Large intestine (tissue), 12 donors: ENCODE measurements at places on chromosomes 16 and 17. TPM values are rescaled to one million over a fixed set of nuclear protein-coding genes. Genes with fewer than 3 reads are reported as not detected.
A peak's percentile ranks its signal among the peaks of the same experiment; 100 is the strongest.

GRCh38 chr17:81084680-81085419 lies 49.9 kb downstream of the BAIAP2 start:
- no peak for DNase-seq

DNA sequence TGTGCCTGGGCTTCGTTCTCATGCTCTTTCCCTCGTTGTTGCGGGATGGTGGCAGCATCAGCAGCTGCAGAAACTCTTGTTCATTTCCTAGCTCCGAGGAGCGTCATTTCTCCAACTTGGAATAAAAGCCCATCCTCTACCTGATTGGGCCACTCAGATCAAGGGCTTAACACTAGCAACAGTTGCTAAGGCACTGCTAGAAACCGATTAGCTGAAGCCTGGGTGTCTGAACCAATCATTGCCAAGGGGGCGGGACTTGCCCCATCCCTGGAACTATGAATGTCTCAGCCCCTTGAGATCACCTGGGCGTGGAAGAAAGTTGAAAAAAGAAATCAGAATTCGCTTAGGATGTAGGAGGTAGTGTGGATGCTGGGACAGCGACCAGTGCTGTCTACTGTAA lies 145.3 kb downstream of the FOXL1 start:
- no peak for DNase-seq

GRCh38 chr16:1414532-1415260 lies at the start of gene UNKL:
UNKL (minus strand) TSS chr16:1414704; CDS start chr16:1414691, 13 bp downstream.
- peak; percentile 66 for DNase-seq

- no peak for DNase-seq
These were observed 194.7 kb upstream of the KIF2B start for GRCh38 chr17:53628011-53628410.

GRCh38 chr17:57340160-57340981 lies 84.0 kb downstream of the MSI2 start:
- DNase-seq, result no peak

DNA sequence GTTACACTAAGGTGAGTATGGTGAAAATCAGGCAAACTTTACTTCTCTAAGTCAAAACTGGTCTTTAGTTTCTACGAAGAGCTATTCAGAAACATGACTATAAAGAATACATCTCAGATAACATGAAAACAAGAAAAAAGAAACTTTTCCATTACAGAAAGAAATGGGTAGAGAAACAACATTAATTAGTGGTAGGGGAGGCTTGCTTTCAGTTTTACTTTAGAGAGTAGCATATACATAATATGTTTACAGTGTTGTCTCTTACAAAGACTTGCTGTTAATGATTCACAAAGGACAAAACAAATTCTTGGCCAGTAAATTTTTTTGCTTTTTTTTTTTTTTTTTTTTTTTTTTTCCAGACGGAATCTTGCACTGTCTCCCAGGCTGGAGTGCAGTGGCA lies 34.2 kb downstream of the CRLF3 start:
- no peak for DNase-seq

GRCh38 chr16:81940781-81941560 lies 70.3 kb downstream of the SDR42E1 start:
- peak; percentile 16 for DNase-seq

DNA sequence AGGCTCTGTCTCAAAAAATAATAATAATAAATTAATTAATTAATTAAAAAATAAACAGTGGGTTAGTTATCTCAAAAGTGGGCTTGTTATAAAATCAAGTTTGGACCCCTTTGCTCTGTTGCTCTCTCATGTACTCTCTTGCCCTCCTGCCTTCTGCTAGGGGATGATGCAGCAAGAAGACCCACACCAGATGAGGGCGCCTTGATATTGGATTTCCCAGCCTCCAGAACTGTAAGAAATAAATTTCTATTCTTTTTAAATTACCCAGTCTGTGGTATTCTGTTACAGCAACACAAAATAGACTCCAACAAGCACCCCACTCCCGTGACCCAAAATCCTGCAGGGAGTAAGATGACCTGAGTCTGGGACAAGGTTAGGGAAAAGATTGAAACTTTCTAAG lies 2.1 kb upstream of the ZNF652 start:
- no peak for DNase-seq

DNA sequence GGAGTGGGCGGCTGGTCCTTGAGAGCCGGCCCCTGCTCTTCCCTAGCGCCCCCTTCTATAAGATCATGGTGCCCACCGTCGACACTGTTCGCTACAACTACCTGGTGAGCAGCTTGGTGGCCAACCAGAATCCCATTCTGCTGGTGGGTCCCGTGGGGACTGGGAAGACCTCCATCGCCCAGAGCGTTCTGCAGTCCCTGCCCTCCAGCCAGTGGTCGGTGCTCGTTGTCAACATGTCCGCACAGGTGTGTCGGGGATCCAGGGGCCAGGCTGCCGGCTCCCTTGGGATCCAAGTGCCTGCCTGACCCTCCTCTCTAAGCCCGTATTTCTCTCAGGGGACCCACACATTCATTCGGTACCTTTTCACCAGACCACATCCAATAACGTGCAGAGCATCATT lies 41.4 kb upstream of the KDM6B start:
- DNase-seq, result no peak

DNA sequence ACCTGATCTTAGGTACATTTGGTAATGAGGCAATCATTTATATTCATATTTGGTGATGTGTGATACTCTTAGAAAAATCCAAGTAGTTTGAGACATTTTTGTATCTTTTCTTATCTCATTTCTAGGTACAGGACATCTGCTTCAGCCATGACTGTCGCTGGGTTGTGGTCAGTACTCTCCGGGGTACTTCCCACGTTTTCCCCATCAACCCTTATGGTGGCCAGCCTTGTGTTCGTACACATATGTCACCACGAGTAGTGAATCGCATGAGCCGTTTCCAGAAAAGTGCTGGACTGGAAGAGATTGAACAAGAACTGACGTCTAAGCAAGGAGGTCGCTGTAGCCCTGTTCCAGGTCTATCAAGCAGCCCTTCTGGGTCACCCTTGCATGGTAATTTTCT lies 312.2 kb downstream of the BCAS3 start:
- DNase-seq, result no peak

DNA sequence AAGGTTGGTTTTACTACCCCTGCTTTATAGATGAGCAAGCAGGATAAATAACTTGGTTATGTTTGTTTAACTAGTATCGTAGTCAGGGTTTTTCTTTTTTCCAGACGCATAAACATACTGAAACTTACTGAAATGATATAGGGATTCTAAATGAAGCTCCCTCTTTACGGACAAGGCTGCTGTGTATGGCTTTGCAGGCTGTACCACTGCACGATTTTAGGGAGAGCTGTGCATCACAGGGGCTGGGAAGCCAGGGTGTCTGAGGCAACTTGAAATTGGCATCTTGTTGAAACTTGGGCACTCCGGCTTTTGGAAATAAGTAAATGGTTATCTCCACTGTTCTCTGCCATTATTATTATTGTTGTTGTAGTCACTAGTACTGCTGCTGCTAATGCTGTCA lies 218.1 kb upstream of the CDH8 start:
- DNase-seq, result no peak

DNA sequence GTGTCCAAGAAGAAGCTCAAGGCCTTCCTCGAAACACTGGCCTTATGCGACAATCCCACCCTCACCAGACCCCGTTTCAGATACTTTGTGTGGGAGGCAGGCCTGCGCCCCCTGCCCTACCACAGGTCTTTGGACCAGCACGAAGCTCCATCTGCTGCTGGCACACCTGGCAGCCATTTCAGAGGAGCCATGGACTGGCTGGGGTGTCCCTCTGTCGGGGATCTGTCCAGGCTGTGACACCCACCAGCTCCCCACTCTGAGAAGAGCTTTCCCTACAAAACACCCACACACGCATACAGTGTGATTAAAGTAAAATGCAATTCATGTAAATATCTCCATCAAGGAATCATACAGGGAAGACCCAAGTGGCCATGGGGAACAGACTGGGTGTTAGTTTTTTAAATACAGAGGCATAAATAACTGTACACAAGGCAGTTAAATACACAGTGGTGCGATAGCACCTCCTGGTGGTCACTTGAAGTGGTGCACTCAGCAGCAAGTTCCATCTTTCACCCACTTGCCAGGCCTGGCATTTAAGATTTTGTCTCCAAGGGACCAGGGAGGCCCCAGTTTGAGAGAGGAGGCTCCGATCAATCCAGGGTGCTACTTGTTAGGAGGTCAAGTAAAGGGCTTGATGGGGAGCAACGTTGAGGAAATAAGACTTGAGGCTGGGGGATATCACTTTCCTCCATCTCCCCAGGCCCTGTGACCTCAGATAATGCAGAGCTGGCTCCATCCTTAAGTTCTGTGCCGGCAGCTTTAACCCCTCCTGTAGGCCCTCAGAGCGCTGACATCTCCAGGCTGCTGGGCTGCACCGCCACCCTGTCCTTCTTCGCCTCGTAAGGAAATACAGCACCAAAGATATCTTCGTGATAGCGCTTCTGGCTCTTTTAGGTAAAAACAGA lies 43.6 kb downstream of the NOS2 start:
- no peak for DNase-seq

DNA sequence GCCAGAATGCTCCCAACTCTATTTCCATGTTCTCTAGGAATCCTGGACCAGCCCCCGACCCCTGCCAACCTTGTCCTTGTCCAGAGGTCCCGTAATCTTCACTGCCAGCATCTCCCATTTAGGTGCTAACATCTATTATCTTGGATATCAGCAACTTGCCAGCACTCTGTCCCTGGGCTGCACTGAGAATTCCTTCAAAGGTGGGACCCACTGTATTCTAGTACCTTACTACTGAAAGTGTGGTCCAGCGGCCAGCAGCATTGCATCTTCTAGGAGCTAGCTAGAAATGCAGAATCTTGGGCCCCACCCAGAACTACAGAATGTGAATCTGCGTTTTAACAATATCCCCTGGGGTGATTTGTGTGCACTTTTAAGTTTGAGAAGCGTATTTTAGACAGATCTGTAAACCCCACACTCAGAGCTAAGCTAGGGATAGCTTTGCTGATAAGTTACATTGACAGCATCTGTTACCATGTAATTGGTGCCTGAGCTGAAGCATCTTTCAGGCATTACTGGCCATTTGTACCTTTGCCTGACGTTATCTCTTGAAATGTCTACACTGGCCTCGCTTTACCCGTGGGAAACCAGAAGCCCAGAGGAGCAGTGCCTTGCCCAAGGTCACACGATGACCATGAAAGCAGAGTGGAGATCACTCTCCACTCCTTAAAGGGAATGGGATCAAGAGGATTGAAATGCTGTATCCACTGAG lies 8.3 kb downstream of the ABAT start:
- no peak for DNase-seq

- no peak for DNase-seq
These were observed 149.8 kb downstream of the RBFOX3 start for GRCh38 chr17:79461041-79461440.

DNA sequence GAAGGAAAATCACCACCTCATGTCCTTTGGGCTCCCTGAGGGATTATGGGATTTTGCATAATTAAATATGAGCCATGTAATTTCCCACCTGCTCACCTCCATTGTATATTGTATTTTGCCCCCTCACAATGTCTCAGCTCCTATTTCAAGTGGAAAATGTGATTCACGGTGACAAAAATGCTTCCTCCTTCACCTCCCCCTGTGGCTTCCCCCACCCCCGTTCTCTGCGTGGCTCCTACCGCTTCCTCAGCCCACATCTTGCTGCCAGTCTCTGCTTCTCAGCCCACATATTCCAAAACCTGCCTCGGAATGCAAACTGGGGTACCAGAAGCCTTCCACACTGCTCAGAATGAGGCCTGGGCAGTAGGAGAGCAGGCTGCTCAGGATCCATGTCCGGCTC lies 394.5 kb upstream of the C16orf82 start:
- DNase-seq, result no peak

- DNase-seq, result no peak
These were observed 227.4 kb downstream of the C16orf78 start for GRCh38 chr16:49600976-49601375.

GRCh38 chr16:68289202-68289601 lies 21.5 kb downstream of the SLC7A6OS start:
- no peak for DNase-seq

Gene CTRB2
- polyA plus RNA-seq, result not detected

Gene OR2C1
- polyA plus RNA-seq, result 0.31 TPM

Gene CLDN6
- 26.0 TPM for polyA plus RNA-seq

Gene FBXL19
- polyA plus RNA-seq, result 17.6 TPM

Gene FNDC8
- 0.07 TPM for polyA plus RNA-seq
